Mesenchymal stem cell (in vitro differentiated cells and primary cell): ENCODE measurements at places on chromosomes 7 and 10.

DNA sequence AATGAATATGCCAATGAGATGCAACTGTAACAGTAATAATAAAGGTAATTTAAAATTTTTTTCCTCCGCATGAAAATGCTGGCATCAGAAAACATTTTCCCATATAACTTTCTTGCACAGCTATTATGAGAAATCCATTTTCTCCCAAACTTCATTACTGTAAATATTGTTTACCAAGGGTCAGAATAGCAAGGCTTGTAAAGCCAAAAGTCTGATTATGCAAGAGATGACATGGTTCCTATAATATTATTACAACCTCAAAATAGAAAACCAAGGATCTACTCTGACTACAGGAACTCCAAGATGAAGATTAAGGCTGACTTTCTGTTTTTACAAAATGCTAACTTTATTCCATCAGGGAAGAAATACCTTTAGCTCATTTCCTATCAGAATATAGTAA lies 162.7 kb upstream of the CDK1 start:
- DNase-seq, result no peak

- DNase-seq, result no peak
Observed at GRCh38 chr7:29953726-29954347, 35.8 kb downstream of the SCRN1 start.

DNA sequence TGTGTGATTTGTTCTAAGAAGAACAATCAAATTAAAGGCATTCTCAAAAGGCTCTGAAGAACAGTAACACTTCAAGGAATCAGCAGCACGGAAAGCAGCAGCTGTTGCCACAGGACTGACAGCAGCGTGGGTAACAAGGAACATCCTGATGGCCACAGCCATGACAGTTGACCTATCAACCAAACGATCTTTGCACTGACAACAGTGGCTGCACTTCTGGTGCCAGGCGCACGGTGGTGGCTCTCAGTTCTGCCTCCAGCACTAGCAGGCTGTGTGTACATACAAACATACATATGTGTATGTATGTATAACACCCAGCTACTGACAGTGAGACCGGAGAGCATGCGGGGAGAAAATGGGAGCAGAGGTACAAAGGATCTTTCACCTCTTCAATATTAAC lies 114.1 kb downstream of the ZFAND4 start:
- no peak for DNase-seq

DNA sequence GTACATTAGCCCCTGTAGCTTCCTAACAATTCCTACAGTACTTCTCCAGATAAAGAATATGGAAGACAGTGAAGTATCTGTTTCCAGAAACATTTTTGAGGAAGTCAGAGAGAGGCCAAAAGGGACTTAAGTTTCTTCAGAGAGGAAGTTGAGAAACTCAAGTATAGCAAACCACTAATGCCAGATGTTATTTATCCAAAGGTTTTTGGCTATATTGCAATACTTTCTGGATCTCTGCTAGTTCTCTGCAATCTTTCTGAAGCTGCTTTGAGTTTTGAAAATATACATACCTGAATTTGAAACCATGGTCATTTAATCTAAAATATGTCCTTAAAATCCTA lies 64.7 kb downstream of the BICC1 start:
- peak; percentile 47 for DNase-seq

GRCh38 chr7:86765931-86766330 lies 122.2 kb downstream of the GRM3 start:
- no peak for DNase-seq

- peak; percentile 86 for DNase-seq
Observed at GRCh38 chr7:136033413-136034031, 56.4 kb upstream of the MTPN start.

DNA sequence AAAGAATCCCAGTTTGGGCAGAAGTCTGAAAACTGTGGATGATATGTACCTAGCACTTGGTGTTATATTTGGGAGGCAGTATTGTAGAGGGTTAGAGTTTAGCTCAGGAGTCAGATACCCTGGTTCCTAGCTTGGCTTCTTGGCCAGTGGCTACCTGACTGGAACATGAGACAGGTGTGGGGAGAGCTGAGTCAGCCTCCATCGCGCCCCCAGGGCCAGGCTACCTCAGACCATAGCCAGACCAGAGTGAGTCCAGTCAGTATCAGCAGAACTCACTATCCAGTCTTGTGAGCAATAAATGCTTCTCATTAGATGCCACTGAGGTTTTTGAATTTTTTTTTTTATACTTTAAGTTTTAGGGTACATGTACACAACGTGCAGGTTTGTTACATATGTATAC lies 26.0 kb downstream of the CYP3A5 start:
- no peak for DNase-seq

DNA sequence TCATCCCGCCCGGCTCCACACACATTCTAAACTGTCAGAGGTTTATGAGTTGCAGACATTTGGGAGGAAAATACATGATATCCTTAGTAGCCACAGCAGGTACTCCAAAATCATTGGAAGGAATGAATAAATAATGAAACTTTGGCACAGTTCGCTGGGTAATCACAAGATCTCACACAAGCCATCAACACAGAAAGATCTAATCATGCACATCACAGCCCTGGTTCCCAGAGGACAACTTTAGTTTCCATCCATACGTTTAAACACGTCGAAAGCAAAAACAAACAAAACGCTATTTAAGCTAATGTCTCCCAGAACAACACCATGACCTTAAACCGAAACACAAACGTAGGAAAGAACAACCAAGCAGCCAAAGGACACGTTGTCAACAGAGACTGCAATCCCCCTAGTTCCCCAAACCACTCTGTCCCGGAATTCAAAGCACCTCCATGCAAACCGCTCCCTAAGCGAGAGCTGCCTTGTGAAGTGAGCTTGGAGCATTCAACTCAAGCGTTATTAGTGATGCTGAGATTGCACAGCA lies 12.3 kb downstream of the SVIL start:
- peak; percentile 49 for DNase-seq

DNA sequence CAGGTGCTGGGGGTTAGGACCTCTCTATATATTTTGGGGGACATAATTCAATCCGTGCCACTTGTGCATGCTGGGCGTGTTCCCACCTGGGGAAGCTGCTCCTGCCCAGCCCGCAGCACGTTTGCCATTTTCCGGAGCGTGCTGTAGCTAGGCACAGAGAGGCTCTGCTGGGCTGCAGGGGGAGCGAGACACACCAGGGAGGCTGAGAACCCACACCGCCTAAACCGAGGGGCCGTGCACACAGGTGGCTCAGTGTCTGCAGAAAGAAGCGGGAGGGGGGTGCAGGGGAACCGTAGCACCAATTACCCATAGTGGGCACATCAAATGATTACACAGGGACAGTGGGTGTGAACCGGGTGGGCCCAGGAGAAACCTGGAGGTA lies 27.0 kb downstream of the PRKAG2 start:
- no peak for DNase-seq

DNA sequence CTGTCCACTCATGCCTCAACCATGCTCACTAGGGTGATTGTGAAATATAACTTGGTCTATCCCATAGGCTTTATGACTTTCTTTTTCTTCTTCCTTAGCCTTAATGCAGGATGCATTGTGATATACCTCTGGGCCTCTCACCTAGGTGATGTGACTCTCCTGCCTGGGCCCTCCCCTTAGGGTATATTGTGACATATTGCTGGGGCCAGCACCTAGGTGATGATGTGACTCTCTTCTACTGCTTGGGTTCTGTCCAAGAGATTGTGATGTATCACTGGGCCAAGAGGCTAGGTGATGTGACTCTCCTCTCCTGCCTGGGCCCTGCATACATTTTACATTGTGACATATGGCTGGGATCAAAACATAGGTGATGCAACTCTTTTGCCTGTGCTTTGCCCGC lies 14.7 kb upstream of the ZNF107 start:
- no peak for DNase-seq

DNA sequence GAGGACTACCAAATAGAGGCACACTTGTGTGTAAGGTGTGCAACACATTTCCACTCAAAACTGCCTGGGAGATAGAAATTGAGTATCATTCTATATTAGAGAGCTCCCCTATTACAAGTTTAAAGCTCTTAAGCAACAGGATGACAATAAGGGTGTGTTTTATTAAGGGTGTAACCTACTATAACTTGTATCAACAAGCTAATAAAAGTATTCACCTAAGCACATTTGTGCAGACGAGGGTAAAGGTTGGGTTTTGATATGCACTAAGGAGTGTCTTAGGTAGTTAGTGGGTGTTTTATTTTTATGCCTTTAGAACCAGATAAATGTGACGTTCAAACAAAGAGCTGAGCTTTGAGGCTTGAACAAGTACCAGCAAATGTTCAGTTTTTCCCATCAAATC lies 2.8 kb upstream of the FAM53B start:
- DNase-seq, result no peak

GRCh38 chr7:53418834-53419482 lies 383.5 kb downstream of the POM121L12 start:
- DNase-seq, result no peak

- no peak for DNase-seq
Observed at GRCh38 chr7:84490661-84491060, 296.1 kb upstream of the SEMA3A start.

- DNase-seq, result peak; percentile 9
Observed at GRCh38 chr10:69101451-69102095, 13.7 kb downstream of the SRGN start.

DNA sequence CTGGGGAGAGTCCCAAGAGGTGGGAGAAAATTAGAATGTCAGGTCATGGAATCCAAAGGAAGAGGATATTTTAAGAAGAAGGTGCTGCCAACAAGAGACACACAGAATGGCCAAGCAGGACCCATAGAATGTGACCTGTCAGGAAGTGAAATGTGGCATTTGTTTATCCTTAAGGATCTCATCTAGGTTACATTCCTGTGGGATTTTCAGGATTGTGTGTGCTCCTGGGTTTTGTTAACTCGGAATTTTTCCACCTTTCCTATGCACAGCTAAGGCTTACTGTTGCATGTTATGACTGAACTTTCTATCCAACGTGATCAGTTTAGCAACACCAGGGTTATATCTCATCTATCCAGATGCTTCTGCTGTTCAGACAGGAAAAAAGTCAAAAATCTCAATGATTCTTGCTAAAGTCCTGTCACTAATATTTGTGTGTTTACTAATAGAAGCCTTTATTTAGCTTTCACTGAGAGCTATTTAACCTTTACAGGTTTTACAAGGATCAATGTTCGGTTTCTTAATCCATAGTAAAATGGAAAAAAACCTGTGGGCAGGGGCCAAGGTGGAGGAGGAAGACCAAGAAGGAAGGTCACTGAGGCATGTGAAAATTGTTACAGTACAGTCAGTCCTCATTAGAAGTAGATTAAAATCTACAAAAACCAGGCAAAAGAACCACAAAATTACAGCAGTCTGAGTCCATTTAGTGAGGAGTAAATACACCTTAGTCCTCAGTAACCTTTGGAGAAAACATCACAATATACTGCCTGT lies 437.8 kb upstream of the NPVF start:
- no peak for DNase-seq

- DNase-seq, result no peak
Observed at GRCh38 chr10:29600067-29600466, 34.7 kb downstream of the SVIL start.

GRCh38 chr7:131722371-131722770 lies 165.9 kb upstream of the PODXL start:
- no peak for DNase-seq

DNA sequence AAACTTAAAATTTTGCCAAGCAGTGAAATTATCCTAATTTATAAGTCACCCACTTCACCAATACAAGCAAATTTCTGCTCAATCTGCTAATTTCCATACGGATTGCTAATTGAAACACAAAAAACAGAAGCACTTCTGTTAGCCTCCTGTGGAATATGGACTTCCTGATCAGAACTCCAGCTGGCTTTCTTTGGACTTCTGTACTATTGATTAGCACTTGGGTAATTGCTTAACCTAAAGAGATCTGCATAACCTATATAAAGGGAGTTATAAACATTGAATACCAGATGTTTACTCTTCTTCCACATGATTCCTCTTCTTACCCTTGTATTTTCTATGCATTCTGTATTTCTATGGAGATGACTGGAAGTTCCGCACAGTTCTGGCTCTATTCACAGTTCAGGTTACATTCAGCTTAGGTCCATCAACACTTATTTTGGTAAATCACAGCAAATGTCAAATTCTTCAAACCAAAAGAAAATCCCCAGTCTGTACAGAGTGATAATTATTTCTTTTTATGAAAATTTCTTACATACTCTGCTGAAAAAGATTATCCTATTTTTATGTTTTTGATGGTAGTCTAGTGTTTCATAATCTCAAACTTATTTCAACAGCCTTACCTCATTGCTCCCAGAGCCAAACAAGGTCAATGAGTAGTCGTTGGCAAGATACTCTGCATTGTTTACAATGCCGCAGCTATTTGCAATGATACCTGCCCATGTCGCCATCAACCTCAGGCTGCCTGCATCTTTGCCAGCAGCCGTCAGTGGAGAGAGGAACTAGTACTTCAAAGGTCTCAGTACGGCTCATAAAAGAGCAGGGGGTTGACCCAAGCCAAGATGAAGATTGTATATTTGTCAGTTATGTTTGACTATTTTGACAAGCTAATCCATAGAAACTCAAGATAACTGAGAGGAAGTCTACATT lies 225.6 kb downstream of the AHR start:
- peak; percentile 78 for DNase-seq

DNA sequence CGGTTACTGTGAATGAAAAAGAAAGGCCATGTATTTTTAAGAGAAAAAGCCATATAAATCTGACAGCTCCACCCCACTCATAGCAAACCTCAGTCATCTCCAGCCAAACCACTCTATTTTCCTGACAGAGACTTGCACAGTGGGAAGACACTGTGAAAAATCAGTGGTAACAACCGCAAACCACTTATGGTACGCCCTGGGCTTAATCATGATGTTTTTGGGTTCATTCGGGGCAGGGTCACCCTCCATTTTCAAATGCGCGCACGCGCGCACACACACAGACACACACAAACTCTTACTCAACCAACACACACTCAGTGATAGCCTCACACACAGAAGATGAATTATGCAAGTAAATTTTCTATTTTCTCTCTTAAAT lies 82.1 kb upstream of the HPS1 start:
- no peak for DNase-seq

DNA sequence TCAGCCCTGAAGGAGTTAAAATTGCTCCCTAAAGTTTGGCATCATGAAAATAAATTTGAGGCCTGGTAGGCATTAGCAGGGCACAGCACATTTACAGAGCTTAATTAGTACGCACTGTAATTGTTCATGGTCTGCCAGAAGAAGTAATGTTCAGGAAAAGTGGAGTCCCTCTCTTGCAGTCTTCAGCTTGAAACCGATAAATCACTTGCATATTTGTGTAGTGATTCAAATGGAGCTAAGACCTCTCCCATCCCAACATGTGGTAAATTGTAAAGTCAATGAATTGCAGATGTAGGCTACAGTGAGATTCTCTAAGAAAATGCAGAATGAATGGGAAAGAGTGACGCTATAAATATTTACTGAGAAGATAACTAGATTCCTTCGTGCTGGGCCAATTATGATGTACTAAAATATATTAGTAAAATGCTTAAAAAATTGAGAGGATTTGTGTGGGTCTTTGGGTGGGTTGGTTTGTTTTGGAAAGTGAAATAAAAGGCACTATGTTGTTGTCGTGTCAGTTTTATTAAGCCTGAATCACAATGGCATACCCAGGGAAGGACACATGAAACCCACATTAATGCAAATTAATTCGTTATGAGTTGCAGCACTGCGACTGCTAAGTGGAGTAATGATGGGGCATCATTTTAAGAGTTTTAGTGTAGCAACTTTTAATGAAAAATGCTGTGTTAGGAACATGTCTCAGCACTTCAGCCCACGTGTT lies 8.4 kb downstream of the TCF7L2 start:
- DNase-seq, result peak; percentile 91

GRCh38 chr7:71342202-71342601 lies 210.3 kb downstream of the GALNT17 start:
- DNase-seq, result no peak
